NCI-H524 (cell line): ENCODE measurements at places on chromosomes 7 and 10.

GRCh38 chr7:2781636-2782035 lies 62.5 kb downstream of the GNA12 start:
- DNase-seq: no peak

- DNase-seq: no peak
Measured at GRCh38 chr7:74288034-74288881, 949 bp upstream of the CLIP2 start.

GRCh38 chr7:96685353-96685752 lies 24.3 kb downstream of the SEM1 start:
- DNase-seq: no peak

DNA sequence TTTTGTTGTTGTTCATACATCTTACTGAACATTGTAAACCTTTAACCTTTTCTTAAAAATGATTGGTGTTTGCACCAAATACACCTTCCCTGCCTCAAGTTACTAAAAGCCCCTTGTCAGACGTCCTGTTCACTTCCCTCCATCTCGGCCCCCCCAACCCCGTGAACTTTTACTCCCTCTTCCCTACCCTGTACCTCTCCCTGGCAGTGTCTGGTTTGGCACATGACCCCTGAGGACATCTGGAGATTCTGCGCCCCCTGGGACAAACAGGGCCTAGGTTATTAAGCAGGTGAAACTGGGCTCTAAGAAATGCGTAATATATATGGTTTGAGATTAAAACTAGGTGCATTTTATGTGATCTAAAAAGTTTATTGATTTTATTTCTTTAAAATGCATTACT lies 1.4 kb downstream of the PPP2R2D start:
- DNase-seq: no peak

DNA sequence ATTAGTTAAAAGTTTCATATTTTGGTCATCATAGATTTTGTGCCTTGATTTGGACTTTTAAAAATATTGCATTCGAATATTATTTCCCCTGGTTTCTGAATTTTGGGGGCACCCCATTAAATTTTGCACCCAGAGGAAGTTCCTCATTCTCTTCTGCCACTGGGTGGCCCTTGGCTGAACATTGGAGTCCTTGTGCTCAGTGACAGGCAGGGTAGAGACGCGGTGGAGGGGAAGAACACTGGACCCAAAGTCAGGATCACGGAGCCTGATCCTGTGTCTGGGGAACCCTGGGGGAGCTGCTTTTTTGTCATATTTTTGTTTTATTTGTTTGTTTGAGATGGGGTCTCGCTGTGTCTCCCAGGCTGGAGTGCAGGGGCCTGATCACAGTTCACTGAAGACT lies 74.7 kb downstream of the MKI67 start:
- DNase-seq: no peak

GRCh38 chr7:117021366-117021765 lies 68.1 kb downstream of the ST7 start:
- DNase-seq: no peak

- DNase-seq: no peak
Measured at GRCh38 chr7:149884541-149884940, 10.8 kb downstream of the ATP6V0E2 start.

DNA sequence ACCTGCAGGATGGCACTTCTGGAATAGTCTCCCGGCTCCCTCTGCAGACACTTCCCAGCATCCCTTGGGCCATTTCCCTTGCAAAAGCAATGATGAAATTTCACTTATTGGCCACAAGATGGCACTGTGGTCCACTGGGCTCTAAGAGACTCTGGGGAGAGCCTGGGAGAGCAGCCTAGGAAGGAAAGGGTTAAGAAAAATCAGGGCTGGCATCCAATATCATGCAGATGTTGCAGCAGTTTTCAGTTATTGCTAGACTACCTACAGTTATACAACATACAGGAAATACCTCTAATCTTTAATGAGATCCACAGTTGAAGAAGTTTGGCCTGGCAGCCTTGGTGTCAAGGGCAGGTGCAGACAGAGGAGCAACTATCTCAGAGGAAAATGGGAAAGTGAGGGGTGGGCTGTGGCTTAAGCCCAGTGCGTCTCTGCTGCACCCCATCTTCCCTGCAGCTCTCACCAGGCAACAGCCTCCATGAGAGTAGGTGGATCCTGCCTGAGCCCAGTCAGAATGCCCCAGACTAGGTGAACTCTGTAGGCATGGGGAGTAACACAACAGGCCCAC lies 100.2 kb upstream of the PRSS58 start:
- DNase-seq: peak; percentile 74

GRCh38 chr10:2650328-2650727 lies 417.0 kb upstream of the PFKP start:
- peak; percentile 28 for DNase-seq

- DNase-seq: no peak
Measured at GRCh38 chr10:97333351-97333600, 1.3 kb downstream of the FRAT2 start.

- no peak for DNase-seq
Measured at GRCh38 chr10:97011397-97011796, 174.4 kb downstream of the SLIT1 start.

DNA sequence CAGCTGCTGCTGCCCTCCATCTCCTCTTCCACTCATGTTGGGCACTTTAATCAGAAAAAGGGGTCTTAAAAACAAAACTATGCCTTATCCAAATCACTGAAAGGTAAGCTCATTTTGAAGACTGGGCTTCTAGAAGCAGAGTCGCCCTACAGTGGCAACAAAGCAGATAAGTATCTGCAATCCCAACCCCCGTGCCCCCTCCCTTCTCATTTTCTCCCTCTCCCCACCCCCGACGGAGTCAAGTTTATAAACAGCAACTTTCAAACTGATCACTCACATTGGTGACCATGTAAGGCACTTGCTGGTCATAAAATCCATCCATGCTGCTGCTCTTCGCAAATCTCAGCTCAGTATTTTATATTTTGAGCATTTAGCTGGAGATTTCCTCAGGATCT lies 738 bp downstream of the ETV1 start:
- peak; percentile 64 for DNase-seq

DNA sequence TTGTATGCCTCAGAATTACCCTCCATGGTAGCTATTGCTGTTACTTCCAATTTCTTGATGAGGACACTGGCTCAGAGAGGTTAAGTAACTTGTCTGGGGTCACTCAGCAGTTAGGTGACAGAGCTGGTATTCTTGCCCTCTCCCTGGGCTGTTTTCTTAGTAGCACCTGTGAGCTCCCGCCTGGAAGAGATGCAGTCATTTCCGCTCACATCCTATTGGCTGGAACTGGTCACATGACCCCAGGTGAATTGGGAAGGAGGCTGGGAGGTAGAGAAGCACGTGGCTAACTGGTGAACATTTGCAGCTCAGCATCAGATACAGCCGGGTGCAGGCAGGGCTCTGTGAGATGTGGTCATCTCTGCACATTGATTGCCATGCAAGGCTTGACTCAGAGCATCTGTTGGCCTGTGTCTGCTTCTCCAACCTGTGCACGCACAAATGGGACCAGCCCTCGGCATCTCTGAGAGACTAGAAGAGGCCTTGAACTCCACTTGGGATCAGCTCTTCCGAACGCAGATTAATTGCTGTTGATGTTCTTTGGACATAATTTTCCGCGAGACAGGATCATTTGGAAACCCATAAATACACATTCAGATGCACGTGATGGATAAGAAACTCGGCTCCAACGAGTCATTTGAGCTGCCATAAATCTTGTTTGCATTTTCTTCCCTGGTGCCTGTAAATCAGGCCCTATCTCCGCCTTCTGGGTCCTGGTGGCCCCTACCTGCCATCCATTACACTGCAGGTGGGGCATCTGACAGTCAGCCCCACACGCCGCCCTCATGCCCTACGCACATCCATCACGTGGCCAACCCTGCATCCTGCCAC lies 42.8 kb downstream of the MYL10 start:
- DNase-seq: no peak

- DNase-seq: no peak
Measured at GRCh38 chr10:5805711-5806110, 7.5 kb downstream of the GDI2 start.

GRCh38 chr10:115050375-115051010 lies 42.7 kb upstream of the ATRNL1 start:
- no peak for DNase-seq

- DNase-seq: no peak
Measured at GRCh38 chr10:84047258-84048010, 91.9 kb upstream of the GHITM start.

DNA sequence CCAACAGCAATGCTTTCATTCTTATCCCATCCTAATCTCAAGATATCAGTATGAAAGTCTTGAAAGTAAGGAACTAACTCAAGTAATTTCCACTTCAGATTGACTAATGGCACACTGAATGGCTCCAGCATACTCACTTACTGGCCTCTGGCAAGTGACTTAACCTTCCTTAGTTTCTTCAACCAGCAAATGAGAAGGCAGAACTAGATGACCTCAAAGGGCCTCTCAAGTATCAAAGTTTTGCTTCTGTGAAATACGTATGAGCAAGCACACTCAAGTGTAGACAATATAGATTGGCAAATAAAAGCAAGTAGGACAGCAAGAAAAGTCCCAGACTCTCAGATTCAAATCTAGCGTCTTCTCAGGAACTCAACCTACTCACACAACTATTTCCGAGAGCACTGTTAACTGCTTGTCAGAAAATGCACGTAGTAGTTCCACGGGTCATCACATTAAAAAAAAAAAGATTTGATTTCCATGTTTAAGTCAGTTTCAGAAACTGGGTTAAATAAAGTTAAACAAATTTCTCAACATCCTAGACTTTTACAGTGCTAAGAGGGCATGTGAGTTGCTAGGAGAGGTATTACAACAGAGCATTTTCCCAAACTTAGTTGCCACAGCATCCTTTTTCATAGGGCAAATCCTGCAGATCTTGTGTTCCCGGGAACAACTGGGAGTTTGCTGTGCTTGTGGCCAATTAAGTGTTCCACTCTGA lies 276.9 kb upstream of the KLF14 start:
- no peak for DNase-seq

GRCh38 chr10:1243486-1244234 lies 187.5 kb downstream of the WDR37 start:
- no peak for DNase-seq
